Fibroblast of the conjunctiva (primary cell): ENCODE measurements at places on chromosomes 5 and 9.

DNA sequence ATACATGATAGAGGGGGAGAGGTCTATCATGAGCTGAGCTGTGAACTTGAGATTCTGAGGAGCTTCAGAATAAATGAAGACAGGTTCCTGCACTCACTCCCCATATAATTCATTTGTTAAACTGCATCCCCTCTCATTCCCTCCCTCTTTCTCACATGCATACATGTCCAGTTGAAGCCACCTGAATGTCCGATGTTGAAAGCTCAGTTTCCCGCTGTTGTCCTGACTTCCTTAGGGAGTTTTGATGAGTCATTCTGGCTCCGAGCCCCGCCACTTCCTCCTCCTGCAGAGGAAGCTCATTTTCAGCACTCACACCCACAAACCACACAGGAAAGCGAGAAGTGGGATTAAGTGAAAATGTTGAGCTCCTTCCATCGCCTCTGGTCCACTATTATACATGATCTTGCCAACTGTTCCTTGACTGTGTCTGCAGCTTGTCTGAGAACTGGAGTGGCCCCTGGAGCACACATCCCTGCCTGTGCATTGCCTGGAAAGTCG is 121.2 kb downstream of the CEMIP2 start:
- DNase-seq: peak; percentile 29

GRCh38 chr9:123058834-123059233 is 25.4 kb downstream of the GPR21 start:
- DNase-seq: peak; percentile 53

- no peak for DNase-seq
These were observed 151.1 kb upstream of the HAPLN1 start for GRCh38 chr5:83871533-83872395.

GRCh38 chr5:171390883-171391677 is 3.4 kb downstream of the NPM1 start:
- no peak for DNase-seq

DNA sequence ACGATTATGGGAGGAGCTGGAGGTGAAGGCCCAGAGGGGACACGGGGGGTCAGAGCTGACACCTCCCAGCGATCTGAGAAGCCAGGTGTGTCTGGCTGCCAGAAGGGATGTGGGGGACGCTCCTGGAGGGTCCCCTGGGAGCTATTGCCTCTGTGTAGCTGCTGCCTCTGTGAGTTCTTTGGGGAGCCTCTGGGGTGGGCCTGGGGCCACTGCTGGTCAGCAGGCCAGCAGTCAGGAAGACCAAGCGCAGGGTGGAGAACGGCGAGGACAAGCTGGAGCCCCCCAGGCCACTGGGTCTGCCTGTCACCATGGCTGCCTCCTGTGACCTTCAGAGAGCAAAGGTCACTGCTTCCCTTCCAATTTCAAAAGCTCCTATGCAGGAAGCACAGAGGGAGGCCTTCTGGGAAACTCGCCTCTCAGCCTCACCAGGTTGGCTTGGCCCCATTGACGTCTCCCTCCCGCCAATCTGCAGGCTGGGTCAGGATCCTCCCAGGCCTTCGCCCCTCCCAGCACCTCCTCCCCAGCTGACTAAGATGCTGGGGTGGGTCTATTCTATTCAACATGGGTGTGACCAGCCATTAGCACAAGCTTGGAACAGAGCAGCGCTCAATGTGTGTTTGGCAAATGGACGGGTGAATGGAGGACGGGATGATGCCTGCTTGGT is 126.4 kb downstream of the GAPVD1 start:
- no peak for DNase-seq

DNA sequence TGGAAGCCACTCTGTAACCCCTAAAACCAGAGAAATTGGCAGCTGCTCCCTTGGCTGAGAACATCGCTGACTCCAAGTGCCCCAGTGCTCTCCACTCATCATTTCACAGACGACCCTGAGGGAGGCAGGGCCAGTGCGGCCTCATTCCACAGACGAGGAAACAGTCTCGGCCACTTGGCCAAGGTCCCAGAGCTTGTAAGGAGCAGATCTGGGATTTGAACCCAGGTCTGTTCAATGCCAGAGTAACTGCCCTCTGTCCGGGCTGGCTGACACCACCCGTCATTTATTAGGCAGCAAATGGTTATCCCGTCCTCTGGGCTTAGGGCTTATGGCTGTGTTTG is 19.9 kb upstream of the IER5L start:
- no peak for DNase-seq

DNA sequence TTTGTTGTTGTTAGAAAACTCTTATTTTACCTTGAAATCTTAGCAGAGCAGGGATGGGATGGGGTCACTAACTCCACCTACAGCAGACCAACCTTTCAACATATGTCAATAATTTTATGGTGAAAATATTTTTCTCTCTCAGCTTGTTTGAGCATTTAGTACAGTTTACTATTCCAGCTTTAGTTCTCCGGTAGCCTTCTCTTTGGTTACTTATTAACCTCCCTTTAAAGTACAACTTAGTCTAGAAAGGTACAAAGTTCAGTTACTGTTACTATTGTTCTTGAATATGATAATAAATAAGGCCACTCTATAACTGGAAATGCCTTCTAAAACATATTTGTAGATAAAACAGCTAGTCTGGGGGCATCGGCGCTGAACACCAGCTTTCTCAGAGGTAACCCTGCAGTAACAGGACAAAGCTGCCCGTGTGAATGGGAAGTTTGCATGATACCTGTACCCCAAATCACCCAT is 233.3 kb downstream of the PCSK1 start:
- no peak for DNase-seq

DNA sequence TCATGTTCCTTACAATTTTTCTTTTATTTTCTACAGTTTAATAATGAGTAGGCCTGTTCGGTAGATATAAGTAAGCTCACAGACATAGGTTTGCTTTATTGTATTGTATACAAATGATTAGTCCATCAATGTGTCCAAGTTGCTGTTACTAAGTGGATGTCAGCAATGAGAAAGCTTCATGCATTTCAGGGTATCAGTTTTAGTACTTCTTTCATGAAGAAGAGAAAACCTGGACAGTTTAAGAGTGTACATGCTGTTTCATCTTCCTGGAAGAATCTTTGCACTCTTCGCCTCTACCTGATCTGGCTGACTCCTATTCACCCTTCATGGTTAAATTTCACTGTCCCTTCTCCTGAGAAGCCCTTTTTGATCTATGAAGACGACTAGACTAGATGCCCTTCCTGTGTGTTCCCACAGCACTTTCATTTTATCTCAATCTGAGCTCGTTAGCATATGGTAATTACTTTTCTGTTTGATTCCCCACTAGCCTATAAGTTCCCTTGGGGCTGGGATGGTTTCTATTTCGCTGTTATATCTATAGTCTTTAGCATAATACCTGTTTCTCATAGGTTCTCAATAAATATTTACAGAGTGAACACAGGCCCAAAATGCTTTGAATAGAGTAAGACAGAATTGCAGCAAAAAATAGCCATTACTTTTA is 70.7 kb downstream of the CETN3 start:
- no peak for DNase-seq

DNA sequence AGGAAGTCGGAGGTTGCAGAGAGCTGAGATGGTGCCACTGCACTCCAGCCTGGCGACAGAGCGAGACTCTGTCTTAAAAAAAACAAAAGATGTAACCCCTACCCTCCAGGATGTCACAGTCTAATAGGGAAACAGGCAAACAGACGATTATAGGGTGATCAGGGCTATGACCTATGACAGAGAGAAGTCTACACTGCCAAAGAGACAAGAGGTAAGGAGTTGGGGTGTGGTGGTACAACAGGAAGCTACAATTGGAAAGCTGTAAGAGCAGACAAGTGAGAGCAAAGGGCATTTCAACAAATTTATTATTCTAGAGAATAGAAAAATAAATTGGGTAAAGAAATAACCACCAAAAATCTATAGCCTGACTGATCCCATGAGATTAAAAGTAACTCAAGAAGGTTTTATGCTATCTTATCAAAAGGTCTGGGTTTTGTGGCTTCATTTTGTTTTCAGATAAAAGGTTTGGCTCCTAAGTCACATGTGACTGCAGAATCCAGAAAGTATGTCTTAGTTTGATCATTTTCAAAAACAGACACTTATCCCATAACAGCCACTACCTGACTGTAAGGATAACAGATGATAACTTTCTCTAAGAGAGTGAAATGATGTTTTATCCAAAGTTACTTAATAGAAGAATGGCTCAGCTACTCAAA is 7.3 kb downstream of the CDC26 start:
- no peak for DNase-seq

GRCh38 chr5:29852329-29852728 is 1341.2 kb upstream of the CDH6 start:
- no peak for DNase-seq

DNA sequence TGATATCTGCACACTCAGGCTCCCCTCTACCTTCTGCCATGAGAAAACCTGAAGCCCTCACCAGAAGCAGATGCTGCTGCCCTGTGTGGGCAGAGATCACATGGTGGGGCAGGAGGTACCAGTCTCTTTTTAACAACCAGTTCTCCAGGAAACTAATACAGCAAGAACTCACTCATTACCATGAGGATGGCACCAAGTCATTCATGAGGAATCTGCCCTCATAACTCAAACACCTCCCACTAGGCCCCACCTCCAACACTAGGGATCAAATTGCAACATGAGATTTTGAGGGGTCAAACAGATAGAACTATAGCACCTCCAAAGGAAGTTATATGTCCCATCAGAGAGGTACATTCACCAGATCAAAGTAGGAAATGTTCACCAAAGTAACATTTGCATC is 136.3 kb upstream of the SHB start:
- DNase-seq: no peak

DNA sequence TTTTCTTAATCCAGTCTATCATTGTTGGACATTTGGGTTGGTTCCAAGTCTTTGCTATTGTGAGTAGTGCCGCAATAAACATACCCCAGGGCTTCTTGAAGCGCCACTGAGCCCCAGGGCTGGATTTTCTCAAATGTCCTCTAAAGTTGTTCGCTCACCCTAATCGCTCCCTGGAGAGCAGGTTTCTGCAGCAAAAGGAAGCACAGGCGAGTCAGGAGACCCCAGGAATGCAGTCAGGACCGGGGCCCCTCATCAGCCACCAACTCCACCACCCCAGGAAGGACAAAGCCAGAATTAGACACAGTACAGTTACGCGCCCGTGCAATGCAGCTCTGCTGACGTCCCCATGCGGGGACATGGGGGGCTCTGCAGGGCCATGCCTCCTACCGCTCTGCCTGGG is 15.7 kb upstream of the OBP2B start:
- no peak for DNase-seq

DNA sequence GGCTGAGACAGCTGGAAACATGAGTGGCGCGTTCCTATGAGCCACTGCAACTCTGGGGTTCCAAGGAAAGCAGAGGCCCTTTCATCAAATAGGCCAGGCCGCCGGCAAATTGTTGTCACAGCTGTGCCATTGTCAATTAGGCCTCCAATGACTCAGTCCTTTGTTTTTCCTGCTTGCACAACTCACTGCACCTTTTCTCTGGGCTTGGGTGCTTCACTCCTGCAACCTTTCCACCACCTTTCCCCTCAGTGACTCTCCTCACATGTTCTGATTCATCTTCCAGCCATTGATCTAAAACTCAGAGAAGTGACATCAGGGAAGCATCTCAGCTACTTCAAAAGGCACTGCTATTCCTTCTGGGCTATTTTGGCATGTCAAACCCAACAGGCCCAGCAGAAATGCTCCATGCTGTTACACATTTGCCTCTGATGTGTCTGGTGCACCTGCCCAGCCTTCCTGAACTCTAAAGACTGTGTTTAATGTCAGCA is 653.7 kb downstream of the NR2F1-AS1 start:
- DNase-seq: no peak

GRCh38 chr9:9412241-9412640 is 1200.6 kb downstream of the PTPRD start:
- no peak for DNase-seq

GRCh38 chr5:26645659-26646058 is 392.7 kb downstream of the CDH9 start:
- no peak for DNase-seq

- no peak for DNase-seq
These were observed 53.9 kb upstream of the RORB start for GRCh38 chr9:74443036-74443750.

GRCh38 chr5:75640826-75641225 is 29.6 kb downstream of the ANKDD1B start:
- no peak for DNase-seq

DNA sequence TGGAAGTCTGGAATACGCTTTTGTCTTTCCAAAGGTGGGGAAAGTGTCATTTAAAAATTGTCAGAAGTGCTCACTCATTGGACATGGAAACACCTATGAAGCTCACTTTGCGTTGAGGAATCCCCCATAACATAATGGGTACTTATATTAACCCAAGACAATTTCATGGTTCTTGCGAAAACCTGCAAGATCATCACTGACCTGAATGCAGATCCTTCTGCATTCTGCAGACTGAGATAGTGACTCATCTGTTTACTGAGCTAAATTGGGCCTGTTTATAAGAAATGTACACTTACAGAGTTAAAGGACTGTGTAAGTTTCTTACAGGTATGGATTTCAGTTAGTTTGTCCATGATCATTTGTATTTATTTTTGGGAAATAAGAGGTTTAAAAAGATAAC is 153.0 kb downstream of the HMHB1 start:
- DNase-seq: no peak

DNA sequence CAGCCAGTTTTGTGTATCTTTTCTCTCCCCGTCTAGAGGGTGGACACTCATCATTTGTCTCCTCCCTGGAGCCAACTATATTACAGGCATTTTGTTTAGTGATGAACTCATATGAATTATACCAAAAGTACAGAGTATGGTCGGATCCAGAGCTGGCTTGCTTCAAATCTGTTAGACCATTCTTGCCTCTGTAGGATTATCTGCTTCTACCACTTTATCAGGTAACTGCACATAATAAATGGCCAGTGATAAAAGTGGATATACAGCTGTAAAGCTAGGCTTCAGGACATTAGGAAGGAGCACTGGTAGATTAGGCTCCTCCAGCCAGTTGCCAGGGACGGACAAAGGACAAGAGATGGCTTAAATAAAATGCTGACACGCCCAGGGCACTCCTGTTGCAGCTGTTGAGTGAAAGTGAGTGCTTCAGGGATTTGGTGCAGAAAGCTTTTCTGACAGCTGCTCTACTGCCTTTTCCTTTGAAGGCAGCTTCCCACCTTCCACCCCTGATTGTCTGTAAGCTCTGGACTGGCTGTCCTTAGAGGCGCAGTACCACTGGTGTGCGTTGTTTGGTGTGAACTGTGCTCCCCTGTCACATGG is 259.2 kb downstream of the PDZD2 start:
- DNase-seq: no peak

GRCh38 chr9:109437286-109437685 is 60.8 kb downstream of the PTPN3 start:
- no peak for DNase-seq

DNA sequence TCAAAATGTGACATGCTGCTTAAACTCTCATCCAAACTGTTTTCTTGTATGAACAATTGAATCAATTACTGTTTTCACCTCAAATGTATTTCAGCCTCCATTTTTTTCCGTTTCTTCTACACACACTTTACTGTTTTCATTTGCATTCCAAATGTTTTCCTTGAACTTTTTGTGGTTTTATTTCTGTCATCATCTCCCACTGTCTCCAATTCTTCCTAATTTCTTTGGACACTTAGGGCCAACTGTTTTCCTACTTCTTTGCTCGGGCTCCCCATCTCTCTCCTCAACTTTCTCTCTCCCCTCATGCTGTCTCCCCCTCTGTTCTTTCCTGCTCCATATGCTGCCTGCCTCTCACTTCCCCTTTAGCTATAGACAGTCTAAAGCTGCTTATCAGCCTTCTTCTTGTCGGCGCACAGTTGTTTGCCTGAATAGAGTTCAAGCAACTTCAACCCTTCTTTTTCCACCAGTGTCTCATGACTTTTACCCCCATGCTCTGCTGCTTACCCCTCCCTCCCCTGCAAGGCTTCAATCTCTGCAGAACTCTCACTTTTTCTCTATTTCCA is 443.4 kb downstream of the DTWD2 start:
- no peak for DNase-seq
